Activated naive CD8-positive, alpha-beta T cell treated with anti-CD3 and anti-CD28 coated beads, Interleukin-2, amount 10 ng/mL, durations not matched to agents 7 days and 5 days (primary cell): ENCODE measurements at places on chromosomes 5 and 9.
A peak's percentile ranks its signal among the peaks of the same experiment; 100 is the strongest.

- DNase-seq, result no peak
Measured at GRCh38 chr5:68544648-68545552, 329.3 kb downstream of the PIK3R1 start.

DNA sequence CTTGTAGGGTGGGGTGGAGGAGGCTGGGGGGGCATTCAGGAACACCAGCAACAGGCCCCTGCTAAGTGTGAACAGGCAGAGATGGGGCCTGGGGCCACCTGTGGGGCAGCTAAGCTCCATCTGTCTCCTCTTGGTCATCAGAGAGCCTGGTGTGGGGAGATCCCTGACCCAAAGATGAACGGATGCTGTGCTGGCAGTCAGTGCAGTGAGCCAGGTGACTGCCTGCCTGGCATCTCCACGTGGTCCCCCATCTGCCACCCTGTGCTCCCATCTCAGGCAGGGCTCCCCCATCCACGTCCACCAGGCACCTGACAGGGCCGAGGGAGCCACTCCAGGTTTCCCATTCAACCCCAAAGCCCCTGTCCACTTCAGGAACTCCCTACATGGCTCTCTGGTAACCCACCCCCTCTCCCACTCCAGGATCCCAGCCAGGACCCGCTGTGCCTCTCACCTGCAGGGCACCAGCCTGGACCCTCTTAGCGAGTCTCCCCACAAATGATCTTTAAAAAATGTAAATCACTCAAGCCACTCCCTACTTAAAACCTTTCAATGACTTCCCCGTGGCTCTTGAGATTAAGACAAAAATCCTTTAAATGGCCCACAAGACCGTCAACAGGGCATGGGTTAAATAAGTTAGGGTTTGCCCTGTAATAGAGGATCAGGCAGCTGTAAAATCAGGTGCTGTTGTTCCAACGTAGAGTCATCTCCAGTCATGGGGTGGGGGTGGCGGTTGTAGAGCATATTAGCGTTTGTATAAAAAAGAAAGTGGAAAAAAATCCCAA, 60.8 kb downstream of the LMX1B start:
- DNase-seq, result no peak

- DNase-seq, result no peak
Measured at GRCh38 chr5:116355819-116356601, 218.6 kb downstream of the SEMA6A start.

DNA sequence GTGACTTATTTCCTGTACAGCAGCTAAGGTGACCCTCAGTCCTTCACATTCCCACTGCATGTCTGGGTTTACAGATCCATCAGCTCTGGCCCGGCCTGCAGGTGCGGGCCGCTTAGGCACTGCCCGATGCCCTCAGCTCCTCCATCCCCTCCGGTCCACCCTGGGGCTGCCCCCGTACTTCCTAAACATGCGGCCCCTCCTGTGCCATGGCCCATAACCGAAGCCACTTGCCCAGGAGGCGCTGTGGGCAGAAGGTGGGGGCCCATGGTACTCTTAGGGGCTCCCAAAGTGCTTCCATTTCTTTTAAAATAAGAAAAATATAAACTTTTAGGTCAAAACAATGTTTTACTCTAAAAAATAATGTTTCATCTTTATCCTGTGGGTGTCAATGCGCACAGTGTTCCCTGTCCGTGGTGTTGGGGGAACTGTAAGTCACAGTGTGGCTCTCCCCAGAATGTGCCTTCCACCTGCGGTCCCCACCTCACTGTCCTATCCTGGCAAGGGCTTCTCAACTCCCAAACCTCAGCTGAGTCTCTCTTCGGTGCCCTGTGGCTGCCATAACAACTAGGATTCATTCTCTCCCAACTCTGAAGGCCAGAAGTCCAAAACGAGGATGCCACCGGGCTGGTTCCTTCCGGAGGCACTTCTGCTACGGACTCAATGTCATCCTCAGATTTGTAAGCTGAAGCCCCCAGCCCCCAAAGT, 132.7 kb upstream of the LPCAT1 start:
- DNase-seq, result no peak

DNA sequence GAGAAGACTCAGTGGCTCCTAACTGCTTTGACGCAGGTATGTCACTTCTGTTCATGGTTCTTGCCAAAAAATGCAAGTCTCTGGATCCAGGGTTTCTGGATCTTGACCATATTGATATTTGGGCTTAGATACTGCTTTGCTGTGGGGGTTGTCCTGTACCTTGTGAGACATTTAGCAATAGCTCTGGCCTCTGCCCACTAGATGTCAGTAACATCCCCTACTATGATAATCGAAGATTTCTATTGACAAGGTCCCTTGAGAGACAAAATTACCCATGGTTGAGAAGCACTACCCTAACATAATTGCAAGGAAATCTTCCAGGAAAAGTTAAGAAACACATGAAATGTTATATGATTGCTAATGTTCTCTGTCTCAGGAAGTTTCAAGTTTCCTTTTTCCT, 285.4 kb downstream of the TMEM232 start:
- DNase-seq, result no peak

GRCh38 chr9:35940458-35941407, 17.2 kb downstream of the OR2S2 start:
- DNase-seq, result no peak

- no peak for DNase-seq
Measured at GRCh38 chr5:128574041-128574440, 36.0 kb upstream of the FBN2 start.

- peak; percentile 84 for DNase-seq
Measured at GRCh38 chr5:132473019-132473531, 17.5 kb downstream of the IRF1 start.

DNA sequence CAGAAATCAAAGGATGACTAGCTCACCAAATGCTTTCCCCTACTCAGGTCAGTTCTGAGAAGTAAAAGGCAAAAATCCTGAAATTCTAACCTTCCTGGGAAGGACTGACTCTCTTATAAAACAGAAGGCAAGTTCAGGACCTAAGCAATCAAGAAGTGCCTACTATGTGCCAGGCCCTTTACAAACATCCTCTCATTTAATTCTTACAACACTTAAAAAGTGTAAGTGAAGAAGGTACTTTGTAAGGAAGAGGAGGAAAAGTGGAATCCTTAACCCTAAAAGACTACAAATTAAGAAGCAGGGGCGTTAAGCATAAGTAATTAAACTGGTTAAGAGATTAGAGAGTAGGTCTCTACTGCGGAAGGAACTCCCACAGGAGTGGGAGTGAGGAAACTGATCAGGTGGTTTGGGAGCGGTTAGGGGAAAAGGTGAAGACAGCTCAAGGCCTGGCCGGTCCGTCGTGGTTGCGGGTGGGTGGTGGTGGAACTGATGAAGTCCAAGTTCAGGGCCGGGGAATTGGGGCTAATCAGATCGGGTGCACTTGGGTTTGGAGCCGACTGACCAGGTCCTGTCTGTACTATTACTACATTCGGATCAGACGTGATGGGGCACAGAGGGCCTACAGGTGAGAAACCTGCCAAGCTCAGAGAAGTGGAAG, 839 bp downstream of the MED27 start:
- no peak for DNase-seq

DNA sequence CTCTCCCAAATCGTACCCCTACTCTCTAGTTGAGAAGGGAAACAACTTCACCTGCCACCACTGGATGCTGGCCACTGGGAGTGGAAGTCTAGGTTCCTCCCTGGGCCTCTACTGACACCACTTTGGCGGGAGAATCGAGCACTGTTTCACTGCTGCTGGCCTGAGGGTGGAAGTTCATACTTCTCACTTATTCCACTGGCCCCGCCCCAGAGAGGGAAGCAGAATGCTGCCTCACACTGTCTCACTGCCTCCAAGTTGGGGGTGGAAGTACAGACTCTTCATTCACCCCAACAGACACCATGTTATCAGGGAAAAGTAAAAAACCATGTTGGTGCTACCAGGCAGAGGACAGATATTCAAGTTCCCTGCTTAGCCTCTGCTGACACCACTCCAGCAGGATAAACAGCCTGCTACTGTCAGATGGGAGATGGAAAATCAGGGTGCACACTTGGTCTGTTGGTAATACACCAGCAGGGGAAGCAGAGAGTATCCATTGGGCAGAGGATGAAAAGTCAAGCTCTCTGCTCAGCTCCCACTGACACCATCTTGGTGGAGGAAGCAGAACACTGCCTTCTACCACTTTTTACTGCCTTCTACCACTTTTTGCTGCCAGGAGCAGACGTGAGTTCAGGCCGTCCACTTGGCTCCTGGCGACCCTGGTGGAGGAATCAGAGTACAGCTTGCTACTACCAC, 159.4 kb downstream of the SIL1 start:
- DNase-seq, result no peak

DNA sequence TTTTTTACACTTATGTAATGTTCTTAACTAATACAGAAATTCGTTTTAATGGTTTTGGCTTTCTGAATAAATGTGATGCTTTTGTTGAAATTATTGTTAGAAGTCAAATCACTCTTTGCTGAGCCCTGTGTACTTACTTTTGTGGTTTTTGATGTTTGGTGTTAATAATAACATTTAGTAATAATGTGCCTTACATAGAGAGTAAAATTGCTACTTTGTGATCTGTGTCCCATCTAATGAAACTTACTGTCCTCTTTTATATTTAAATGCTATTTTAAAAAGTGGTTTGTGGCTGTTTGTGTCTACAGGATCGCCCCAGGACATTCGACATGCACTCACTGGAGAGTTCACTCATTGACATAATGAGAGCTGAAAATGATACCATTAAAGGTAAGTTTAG, 22.1 kb downstream of the CPEB4 start:
- no peak for DNase-seq

DNA sequence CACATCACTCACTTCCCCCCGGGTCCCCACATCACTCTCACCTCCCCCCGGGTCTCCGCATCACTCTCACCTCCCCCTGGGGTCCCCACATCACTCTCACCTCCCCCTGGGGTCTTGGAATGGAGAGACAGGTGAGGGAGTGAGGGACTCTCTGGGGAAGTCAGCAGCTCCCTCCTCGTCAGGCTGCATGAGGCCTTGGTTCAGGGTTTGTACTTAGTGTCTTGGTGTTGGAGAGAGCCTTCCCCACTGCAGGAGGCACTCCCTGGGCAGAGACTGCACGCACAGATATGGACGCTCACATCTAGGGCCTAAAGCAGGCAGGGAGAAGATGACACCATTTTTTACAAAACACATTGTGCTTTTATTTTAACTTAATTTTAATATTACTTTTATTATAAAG, 56.5 kb upstream of the IRX4 start:
- no peak for DNase-seq

DNA sequence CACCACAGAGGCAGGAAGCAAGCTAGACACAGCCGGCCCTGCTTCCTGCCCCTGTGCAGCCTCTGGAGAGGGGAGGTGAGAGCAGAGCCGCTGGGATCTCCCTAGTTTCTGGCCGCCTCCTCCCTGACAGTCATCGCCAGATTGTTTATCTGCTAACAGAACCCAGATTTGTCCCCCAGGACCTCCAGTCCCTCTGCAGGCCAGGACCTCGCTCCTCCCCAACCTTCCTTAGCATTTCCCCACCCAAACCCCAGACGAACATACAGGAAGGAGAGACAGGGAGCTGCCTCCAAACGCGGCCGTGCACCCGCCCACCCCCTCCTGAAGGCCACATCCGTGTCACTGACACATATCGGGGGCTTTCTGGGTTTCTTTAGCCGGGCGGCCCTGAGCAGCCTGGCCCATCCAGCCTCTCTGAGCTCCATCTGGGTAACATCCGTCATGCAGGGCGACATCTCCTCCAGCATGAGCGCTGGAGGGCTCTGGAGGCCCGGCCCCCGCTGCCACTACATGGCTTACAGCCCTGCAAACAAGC, 47.5 kb downstream of the DBH start:
- peak; percentile 77 for DNase-seq

DNA sequence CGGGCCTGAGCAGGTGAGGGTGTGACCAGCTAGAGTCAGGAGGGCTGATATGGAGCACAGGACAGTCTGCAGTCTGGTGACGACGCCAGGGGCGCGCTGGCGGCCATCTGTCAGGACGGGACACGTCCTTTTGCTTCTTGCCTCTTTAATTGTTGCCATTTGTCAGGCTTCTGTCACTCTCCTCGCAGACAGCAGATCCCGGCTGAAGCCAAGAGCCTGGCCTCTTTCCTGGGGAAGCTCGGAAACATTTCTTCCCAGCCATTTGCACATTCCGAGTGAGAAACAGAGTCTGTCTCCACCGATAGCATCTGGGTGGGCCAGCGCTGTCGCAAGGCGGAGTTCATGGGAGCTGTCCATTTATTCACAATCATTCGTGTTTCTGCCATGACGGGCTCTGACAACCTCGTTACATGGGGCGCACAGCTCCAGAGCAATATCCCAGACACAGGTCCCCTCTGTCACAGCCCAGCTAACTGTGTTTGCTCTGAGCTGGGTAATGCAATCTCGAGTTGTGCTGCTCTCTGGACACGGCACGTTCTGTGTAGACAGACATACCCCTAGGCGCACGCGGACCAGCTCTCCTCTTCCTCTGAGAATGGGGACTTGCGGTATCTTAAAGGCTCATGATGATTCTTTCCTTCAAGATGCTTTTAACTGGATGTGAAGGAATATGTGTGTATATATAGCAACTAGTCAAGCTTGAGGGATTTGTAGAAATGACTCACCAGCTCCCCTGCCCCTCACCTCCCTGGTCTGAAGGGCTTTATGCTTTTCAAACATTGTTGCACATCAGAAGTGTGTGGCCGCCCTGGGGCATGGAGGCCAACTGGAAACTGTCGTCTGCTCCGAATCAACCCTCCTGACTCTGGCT, 105.3 kb upstream of the FCN2 start:
- no peak for DNase-seq

DNA sequence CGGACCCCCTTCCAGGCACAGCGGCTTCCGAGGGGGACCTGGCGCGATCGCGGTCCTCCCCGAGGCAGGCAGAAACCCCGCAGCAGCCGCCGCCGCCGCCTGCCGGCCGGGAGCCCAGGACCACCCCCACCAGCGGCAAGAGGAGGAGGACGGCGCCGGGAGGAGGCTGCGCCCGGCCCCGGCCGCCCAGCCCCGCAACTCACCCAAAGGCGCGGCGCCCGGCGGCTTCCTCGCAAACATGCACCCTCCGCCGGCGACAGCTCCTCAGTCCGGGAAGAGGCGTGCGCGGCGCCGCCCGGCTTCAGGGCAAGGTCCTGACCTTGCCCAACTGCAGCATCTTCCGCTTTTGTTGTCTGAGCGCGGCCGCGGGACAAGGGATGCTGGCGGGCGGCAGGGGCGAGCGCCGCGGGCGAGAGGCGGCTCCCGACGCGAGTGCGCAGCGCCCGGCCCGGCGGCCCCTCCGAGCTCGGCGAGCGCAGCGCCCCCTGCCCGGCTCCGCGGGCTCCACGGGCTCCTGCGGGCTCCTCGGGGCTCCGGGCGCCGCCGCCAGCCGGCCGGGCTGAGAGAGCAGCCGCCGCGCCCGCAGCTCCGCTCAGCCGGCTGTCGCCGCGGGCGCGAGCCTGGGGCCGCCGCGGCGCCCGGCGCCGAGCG, 507 bp downstream of the CTNND2 start:
- peak; percentile 31 for DNase-seq

GRCh38 chr9:89377411-89377810, 59.1 kb downstream of the SECISBP2 start:
- no peak for DNase-seq
